Stimulated activated CD4-positive, alpha-beta T cell treated with anti-CD3 and anti-CD28 coated beads, Interleukin-2, amount 100 ng/mL, for 24 hours (primary cell): ENCODE measurements at places on chromosomes 13 and 19.

- DNase-seq: no peak
Observed at GRCh38 chr13:60431108-60431700, 34.2 kb downstream of the TDRD3 start.

DNA sequence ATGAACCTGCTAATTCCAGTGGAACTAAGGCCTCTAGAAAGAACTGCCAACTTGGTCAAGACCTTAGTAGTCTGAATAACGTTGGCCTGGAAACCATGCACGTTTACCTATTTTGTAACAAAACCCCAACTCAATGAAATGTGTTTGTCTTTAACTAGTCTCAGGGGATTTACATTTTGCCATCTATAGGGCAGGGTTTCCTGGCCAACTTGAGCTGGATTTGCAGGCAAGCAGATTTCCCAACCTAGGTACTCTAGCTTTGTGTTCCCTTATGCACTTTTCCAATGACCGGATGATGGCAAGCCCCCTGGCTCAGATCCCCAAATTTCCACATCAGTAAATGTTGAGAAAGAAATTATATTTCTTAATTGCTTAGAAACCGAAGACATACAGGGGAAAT lies 114.5 kb downstream of the IRS2 start:
- no peak for DNase-seq

GRCh38 chr13:25608181-25608580 lies 236.4 kb downstream of the ATP8A2 start:
- DNase-seq: no peak

DNA sequence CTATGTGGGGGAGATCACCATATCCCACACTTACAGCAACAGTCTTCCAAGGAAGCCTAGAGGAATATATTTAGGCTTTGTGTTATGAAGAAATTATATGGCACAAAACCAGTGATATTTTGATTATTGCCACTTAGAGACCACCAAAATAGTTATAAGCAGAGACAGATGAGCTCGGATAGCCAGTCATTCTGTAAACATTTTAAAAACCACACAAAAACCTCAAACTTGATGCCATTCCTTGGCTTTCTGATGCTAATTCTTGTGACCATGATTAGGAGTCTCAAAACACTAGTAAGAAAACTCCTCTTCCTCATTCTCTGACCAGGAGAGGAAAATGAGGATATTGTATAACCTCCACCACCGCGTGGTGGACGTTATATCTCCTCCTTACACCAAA lies 496.4 kb downstream of the FOXO1 start:
- DNase-seq: no peak

- no peak for DNase-seq
Observed at GRCh38 chr13:34587576-34587975, 354.5 kb upstream of the NBEA start.

GRCh38 chr19:30689474-30689873 lies 317.3 kb downstream of the ZNF536 start:
- no peak for DNase-seq

DNA sequence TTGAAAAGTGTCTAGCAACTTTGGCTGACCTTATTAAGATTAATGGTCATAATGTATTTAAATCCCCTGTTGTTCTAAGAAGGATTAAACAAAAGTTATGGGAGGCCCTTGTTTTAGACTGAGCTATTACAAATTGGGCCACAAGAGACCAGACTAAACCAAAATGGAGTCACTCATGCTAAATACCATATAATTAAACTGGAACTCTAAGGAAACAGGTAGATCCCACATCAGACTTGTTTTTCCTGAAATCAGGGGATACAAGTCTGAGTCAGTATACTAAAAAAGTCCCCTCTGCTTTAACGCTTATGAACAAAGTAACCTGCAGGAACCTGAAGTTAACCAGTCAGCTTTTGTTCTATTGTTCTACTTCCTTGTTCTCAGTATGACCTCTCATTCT lies 305.9 kb upstream of the SGCG start:
- no peak for DNase-seq
